ENCODE measurements at places on chromosomes 2 and 18.

DNA sequence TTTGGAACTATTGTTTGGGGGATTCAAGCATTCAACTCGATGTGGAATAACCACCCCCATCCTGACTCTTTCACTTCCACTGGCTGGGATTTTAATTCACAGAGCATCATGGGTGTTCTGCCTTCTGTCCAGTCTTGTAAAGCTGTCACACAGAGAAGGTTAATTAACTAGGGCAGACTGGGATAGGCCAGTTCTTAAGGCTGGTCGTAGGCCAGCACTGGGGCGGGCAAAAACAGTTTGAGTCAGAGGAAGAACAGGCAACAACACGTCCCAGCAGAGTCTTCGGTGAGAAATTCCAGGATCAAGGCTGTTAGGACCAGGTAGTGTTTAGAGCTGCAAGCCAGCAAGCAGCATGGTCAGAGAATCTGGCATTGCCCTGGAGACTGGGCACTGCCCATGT lies 4.0 kb upstream of the RNF152 start:
- DNase-seq = no peak

DNA sequence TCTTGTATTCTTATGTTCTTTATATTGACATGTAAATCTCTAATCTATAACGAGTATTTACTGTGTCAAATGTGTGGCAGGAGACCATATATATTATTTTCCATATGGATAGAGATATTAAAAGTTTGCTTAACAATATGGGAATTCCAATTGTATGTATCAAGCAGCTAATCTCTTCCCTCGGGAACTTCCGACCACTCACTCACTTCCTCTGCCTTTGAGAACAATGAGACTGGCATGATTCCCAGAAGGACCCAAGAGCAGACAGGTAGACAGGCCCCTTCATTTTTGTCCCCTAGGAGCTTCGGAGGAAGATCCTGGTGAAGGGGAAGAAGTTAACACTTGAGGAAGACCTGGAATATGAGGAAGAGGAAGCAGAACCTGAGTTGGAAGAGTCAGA lies 24.1 kb downstream of the PLCD4 start:
- DNase-seq = no peak

DNA sequence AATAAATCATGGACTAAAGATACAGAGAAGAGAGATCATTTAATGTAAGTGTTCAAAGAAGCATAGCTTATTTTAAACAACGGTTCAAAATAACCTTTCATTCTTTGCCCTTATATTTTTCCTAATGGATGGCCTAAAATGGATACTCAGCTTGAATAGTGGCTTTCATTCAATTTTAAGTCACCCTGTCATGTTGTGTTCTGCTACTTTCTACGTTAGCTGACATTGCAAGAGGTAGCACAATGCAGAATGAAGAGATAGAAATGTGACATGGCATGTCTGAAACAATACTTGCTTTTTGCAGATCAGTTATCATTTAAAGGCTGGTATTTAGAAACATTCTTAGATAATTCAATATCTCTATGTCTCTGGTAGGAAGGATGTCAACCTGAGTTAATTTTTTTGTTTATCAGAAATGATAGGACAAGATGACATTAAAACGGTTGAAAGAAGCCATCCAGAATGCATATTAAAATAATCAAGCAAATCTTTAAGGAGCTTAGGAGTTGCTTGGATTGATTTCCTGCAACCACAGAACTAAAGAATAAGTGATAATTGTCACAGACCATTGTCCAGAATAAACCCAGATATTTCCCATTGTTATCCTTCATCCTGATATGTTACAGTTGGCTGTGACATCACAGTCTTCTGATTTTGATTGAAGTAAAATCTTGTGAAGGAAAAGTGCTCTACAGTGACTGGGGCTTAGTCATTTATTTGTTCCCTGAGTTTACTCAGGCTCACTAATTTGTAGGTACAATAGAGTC lies 41.7 kb upstream of the CAVIN2 start:
- DNase-seq = no peak

DNA sequence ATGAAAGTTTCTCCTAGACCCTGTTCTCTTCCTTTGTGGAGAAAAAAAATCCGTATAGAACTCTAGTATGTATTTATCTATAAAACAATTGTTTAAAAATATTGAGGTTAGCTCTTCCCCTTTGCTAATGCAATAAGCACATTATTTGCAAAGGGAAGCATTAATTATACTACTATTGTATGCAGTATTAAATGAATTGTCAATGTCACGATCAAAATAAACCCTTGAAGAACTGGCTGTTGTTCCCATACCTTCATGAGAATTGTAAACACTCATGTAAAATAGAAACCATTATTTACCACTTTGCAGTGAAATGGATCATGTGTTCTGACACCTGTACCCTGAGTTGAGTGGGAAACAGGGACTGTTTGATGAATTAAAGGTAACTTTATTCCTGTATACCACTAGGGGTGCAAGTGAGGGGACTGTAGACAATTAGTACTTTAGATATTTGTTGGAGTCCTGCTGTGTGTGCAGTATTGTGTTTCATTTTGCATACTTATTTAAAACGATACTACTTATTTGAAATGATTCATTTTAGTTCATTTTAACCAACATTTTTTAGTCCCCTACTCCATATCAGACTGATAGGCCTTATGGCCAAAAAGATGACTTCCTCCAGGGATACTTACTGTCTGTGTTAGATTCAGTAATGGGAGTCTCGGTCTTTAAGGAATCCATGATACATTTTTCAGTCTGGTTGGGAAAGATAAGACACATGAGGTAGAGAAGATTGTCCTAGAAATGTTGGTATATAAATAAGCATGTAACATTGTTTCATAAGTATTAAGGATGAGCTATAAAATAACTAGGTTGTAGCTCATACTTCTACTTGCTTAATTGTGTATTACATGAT lies 7.9 kb downstream of the PKP4 start:
- no peak for DNase-seq

DNA sequence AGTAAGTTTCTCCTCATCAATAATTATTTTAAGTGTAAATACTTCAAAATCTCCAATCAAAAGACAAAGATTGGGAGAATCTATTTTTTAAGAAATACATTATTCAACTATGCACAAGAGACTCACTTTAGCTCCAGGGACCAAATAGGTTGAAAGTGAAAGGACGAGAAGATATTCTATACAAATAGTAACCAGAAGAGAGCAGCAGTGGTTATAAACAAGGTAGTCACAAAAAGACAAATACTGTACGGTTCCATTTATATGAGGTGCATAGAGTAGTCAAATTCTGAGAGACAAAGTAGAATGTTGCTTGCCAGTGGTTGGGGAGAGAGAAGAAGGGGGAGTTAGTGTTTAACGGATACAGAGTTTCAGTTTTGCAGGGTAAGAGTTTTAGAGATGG lies 69.8 kb downstream of the POU3F3 start:
- no peak for DNase-seq

Measured in NCI-H1092 (cell line).